Cardiac fibroblast (primary cell): ENCODE measurements at places on chromosomes 7 and 10.
A peak's percentile ranks its signal among the peaks of the same experiment; 100 is the strongest.

GRCh38 chr7:98802781-98803110 lies 67.1 kb downstream of the TMEM130 start:
- no peak for DNase-seq

GRCh38 chr10:71998840-71999194 lies 34.6 kb downstream of the CHST3 start:
- DNase-seq, result peak; percentile 72

- DNase-seq, result no peak
Observed at GRCh38 chr7:26065652-26066051, 86.3 kb upstream of the NFE2L3 start.

DNA sequence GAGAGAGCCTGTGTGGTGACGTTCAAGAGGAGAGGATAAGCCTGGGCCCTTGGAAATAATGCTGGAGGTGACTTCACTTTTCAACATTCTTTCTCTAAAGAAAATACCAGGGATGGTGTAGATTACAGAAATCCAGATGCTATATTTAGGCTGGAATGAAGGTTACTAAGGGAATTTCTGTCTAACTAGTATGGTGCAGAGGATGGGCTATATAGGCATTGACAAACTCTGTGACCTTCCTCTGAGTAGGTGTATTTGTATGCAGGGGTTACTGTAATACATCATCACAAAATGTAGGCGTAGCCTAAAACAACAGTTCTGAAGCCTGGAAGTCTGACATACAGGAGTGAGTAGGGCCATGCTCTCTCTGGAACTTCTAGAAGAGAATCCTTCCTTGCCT lies 155.3 kb upstream of the INHBA start:
- DNase-seq, result no peak

DNA sequence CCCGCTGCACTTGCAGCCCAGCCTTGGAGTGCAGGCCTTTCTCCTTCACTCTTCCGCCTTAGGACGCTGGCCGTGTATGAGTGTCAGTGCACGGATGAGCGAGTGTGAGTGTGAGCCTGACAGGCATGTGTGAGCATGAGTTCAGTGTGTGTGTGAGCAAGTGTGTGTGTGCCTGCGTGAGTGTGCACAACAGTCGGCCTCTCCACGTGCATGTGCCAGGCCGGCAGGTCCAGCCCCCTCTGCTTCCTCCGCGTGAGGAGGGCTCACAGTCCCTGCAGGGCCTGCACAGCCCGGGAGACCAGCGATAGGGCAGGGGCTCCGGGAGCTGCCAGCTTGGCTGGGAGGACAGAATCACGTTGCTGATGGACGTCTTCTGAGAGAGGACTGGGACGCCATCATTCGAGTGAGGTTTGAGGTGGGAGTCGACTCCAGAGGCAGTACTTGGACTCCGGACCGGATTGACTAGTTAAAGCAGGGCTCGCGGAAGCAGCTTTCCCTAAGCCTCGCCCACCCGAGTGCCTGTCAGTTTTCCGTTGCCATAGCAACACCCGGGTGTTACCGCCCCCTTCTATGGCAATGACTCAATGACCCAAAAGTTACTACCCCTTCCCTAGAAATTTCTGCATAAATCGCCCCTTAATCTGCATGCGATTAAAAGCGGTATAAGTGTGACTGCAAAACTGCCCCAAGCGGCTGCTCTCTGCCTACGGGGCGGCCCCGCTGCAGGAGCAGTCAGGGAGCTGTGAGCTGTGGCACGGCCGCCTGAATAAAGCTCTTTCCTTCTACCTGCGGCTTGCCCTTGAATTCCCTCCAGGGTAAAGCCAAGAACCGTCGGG lies 19.6 kb upstream of the CFAP46 start:
- DNase-seq, result peak; percentile 79

- no peak for DNase-seq
Observed at GRCh38 chr10:1465993-1466764, 271.1 kb downstream of the ADARB2 start.

DNA sequence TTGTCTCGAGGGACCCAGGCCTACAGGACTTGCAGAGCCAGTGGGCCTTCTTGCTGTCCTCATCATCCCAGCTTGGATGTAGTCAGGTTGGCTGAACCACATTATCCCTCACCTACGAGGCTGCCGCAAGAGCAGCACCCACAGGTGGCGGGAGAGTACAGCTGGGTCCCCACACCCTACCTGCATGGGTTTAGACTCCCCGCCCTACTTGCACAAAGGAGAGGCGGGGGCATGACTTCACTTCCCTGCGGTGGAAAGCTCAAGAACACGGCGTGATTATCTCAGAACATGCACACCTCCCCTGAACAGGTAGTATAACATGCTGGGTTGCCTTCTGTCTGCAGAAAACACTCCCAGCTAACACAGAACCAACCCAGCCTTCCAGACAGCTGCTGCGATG lies 57.5 kb downstream of the CTBP2 start:
- DNase-seq, result no peak

GRCh38 chr7:80876894-80877414 lies 41.9 kb downstream of the SEMA3C start:
- no peak for DNase-seq
